Stimulated activated CD8-positive, alpha-beta memory T cell treated with anti-CD3 and anti-CD28 coated beads, Interleukin-4, amount 100 ng/mL, for 1 hour (primary cell): ENCODE measurements at places on chromosomes 1 and 21.

- DNase-seq = no peak
Observed at GRCh38 chr1:227449051-227449450, 114.3 kb upstream of the ZNF678 start.

DNA sequence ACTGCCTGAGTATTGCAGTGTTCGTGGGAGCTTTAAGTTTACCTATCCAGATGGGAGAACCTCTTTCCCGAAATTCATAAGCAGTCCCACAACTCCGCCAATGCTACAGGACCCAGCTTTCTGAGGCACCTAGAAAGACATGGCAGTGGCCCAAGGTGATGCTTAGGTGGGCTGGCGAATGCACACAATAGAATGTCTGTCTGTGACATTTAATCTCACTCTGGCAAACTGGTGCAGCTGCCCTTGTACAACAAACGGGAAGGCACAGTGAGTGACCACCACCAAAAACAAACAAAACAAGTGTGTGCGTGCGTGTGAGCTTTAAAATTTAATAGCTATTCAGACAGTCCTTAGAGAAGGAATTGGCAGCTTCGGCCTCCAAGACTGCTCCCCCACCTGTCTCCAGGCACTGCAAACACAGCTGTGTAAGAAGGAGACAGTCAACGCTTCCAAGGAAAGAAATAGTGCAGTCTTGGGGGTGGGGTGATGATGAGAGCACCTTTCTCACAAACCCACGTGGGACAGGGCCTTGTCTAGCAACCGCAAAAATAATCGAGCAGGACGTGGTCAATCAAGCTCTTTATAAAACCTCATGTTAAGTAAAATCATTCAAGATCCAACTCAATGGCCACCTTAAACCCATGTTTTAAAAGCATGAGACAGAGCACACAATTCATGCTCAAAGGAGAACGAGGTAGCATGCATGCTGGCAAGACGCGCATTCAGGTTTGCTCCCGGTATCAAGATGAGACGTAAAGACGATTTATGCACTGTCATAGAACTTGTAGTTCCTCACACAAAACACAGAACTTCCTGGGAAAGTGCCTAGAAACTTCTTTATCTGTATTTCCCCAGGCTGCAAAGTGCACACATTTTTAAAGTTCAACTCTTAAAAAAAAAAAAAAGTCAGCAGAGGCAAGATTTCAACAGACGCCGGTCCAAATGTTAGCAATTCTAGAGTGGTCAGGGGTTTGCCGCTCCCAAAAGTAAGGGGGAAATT is 84.1 kb downstream of the TM2D1 start:
- DNase-seq = no peak

DNA sequence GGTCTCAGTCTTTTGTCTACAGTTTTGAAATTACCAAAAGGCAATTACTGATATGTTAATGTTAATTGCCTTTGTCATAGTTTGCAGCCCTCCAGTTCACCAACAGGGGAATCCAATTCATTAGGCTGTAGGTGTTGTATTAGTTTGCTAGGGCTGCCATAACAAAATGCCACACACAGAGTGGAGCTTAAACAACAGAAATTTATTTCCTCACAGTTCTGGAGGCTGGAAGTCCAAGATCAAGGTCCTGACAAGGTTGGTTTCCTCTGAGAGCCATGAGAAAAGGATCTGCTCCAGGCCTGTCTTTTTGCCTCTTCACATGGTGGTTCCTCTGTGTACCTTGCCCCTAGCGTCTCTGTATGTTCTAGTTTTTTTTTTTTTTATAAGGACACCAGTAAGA is 1.3 kb downstream of the RTCA start:
- DNase-seq = no peak

- no peak for DNase-seq
Observed at GRCh38 chr1:151711044-151711800, 5.4 kb downstream of the CELF3 start.

- DNase-seq = no peak
Observed at GRCh38 chr1:12539705-12540579, 78.1 kb downstream of the DHRS3 start.
